ENCODE measurements at places on chromosomes 4 and X.

DNA sequence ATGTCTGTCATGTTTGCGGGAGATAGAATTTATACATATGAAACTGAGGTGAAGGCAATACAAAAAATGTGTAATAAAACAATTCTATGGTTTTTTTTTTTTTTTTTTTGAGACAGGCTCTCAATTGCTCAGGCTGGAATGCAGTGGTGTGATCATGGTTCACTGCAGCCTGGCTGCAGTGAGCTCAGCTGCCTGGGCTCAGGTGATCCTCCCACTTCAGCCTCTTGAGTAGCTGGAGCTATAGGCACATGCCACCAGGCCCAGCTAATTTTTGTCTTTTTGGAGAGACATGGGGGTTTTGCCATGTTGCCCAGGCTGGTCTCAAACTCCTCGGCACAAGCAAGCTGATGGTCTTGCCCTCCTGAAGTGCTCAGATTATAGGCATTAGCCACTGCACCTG lies 10.1 kb downstream of the RADX start:
- DNase-seq: no peak

DNA sequence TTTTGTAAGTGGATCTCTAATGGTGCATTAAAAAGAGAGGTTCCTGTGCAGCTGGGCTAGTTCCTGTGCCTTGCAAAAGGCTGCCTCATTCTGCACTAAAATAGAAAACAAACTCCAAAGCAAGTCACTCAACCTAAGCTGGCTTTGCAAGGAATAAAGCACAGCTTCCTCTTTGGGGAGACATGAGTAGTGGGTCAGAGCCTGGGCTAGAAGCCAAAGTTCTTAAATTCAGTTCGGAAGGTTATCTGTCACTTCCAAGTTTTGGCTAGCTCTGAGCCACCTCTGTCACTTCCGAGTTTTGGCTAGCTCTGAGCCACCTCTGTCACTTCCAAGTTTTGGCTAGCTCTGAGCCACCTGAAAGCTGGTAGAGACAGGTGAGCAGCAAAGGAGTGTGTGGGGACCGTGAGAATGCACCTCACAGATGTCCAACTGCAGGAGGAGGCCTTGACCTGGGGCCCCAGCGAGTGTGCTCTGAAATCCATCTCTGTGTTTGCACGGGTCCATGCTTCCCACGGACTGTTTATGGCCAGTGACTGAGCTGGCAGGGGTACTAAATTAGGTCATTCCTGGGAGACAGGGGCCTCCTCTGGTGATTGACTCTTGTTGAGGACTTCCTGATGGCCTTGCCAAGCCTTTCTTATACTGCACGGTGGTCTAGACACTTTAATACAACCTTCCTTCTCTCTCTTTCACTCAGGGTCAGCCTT lies 36.4 kb upstream of the MAMLD1 start:
- DNase-seq: no peak

DNA sequence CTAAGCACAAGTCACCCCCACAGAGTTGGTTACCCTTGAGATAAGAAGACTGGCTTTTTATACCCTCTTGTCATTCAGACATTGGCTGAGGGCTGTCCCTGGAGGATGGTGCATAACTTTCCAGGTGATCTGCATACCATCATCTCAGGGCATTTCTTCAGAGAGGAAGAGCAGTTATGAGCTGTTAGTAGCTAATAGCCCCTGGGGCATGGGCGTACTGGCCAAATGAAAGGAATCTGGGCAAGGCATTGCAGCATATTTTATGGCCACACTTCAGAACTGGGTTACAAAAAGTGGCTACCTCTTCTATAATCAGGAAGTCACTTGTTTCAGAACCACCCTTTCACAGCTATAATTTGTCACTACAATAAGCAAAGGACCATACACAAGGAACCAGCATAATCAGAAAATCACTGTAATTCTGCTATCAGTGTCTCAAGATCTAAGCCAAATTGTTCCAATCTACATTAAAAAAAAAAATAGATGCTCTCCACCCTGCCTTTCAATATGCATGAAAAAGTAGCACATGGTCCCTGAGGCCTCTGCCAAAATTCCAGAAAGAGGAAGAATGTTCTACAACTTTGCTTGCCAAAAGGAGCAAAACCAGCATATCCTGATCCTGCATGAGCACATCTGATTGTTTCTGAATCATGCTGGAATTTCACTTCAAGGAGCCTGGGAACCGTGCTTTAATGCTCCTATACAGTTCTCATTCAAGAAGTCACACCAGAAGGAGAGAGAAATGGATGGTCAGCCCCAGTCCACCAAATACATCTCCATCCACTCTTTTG lies 92.0 kb downstream of the TMEM144 start:
- no peak for DNase-seq

DNA sequence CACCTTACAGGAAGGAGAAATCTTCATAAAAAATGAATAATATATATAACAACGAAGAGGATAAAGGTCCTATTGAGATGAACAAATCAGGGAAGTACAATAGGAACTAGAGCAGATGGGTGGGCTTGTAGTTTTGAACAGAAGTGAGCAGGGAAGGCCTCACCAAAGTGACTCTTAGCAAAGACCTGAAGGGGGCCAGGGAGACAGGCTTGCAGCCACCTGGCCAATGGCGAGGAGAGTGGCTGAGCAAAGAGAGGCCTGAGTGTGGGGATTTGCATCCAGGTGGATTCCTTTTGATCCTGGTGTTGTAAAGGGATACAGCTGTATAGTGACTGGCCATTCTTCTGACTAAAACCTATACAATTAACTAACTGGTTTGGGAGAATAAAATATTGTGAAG lies 354.1 kb downstream of the CAMK2D start:
- no peak for DNase-seq

- DNase-seq: no peak
Observed at GRCh38 chr4:54568184-54568583, 89.6 kb upstream of the KIT start.

- DNase-seq: no peak
Observed at GRCh38 chr4:155667222-155667567, 547 bp downstream of the GUCY1A1 start.

DNA sequence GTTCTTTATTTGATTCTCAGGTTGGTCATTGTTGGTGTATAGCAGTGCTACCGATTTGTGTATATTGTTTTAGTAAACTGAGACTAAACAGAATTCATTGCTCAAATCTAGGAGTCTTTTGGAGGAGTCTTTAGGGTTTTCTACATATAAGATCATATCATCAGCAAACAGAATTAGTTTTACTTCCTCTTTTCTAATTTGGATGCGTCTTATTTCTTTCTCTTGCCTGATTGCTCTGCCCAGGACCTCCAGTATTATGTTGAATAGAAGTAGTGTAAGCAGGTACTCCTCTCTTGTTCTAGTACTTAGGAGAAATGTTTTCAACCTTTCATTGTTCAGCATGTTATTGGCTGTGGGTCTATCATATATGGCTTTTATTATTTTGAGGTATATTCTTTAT lies 92.6 kb downstream of the IQCM start:
- no peak for DNase-seq

- no peak for DNase-seq
Observed at GRCh38 chr4:173237152-173237551, 68.5 kb downstream of the GALNT7 start.

GRCh38 chrX:41922431-41923151 lies 763 bp downstream of the CASK start:
- no peak for DNase-seq

GRCh38 chr4:153023139-153023538 lies 87.0 kb downstream of the FHDC1 start:
- DNase-seq: no peak

- DNase-seq: no peak
Observed at GRCh38 chr4:150668824-150669223, 86.9 kb downstream of the MAB21L2 start.

DNA sequence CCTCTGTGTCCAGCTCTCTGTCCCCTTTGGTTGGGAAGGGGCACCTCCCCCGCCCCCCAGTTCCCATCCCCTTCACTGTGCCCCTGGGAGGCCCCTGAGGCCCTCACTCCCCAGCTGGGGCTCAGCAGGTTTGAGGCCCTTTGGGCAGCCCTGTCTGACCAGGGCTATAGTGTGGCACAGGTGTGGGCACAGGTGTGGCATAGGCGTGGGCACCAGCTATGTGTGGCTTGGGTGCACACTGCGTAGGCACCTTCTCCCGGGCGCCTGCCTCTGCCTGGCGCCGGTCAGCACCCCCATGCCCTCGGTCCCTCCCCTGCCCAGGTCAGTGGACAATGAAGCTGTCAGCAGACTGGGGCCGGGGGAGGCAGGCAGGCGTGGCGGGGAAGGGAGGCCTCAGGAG lies 7.5 kb upstream of the FGFR3 start:
- no peak for DNase-seq

DNA sequence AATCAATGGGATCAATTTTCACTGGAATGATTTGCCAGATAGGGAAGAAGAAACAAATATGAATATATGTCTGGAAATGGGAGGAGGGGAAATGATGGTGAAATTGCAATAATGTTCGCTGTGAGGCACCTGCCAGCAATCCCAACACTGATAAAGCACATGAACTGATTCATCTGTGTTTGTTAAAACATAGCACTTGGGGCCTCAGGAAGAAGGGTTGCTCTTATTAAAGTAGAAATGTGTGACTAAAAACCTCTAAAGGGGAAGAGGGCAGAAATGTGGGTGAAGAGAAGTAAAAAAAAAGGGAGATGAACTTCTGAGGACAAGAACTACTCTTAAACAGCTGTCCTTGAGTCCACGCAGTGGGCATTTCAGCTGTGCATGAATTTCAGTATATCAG lies 101.4 kb downstream of the C4orf51 start:
- no peak for DNase-seq

GRCh38 chr4:59704616-59705015 lies 1495.5 kb upstream of the ADGRL3 start:
- DNase-seq: no peak

DNA sequence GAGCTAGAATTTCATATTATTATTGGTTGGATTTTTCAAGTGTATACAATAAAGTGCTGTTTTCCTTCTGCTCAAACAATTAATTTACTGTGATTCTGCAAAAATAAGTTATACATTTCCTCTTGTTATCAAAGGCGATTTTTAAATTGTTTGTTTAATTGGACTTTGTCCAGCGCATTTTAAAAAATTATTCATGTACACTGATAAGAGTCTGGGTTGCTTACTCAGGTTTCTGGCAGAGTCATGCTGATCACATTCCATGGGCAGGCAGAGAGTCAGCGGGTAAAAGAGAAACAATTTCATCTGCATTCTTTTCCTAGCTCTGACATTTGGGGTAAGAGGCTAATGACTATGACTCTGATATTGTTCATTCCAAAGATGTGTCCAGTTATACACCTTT lies 8.9 kb downstream of the FAT4 start:
- DNase-seq: no peak

DNA sequence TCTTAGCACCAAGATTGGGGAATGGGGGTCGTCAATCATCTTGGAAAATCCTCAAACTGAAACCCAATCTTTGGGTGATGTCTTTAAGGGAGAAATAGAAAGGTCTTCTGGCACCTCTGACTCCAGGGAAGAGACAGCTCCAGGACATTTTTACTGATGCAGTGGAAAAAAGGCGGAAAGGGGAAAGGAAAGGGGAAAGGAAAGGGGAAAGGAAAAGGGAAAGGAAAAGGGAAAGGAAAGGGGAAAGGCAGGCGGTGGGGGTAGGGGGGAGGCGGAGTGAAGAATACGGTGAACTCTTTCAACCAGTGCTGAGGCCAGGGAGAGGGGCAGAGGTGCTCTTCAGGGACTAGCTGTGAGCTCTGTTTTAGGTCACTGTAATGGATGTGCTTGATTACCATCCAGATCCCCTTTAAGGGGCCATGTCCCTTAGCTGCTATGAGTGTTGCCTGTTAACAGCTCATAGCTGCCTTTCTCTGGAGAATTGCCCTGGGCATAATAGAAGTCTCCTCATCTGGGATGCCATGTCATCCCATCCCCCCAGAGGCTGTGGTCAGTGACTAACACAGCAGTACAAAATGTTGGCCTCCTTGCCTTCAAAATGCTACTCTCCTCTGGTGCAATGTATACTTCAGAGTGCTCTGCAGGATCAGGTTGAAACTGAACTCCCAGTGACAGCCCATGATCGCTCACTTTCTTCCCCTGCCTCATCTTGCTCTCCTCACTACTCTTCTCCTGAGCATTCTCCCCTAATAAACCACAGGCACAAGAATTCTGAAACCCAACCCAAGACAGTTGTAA lies 92.4 kb upstream of the AP1S2 start:
- DNase-seq: no peak

- no peak for DNase-seq
Observed at GRCh38 chrX:49117581-49117980, 6.0 kb downstream of the GPKOW start.

DNA sequence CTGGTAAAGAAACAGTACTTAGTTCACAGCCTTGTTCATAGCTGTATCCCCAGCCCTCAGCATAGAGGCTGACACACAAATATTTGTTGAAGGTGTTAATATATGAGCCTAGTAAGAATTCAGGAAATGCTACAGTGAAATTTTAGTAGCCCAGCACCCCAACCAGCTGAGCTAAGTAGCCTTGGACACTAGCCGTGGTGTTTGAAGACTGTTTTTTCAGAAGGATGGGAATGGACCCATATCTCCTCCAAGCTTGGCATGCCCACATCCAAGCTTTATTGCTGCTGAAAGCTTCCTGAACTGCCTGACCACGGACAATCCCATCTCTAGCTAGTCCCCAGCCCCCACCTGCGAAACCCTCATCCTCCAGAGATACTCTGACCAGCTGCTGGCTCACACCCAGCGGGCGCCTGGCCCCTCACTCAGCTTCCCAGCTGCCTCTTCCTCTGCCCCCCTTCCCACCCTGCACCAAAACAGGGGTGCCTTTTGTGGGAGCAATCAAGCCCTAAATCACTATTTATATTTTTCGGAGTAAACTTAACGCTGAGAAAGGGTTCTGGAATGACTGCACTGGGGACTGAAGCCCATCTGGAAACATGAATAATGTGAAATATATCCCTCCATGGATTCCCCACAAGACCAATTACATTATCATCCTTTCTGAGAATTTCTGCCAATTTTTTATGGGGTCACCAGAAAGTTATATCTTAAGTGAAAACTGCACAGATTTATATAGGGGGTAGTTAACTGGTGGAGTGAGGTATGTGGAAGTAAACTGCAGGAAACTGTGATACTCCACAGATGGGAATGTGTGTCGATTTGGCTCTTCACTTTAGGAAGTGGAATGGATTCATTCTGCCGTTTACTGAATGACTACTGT lies 41.1 kb upstream of the CBR4 start:
- no peak for DNase-seq

DNA sequence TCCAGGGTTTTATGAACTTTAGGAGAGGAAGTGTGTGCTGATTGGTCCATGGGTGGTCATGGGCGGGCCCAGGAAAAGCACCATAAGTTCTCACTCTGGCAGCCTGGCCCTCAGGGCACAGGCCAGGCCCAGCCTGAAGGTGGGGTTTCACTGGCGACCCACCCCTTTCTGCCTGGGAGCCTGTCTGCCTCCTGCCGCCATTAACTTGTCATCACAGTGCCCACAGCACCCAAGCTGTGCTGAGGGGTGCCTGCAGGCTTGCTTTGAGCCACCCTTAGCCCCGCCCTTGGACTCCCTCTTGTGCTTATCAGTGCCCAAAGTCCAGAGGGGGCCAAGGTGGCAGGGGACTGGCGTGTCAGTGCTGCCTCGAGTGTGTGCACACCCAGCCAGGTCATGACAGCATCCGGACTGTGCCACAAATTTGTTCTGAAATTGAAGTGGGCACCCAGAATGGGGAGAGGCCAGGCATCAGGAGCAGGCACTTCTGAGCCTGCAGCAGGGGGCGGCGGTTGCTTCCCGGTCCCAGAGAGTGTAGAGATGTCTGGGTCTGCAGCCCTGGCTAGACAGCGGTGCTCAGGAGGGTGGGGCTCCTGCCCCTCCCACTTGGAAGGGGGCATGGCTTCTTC lies 455.6 kb downstream of the TMA16 start:
- no peak for DNase-seq

Data from stimulated activated CD8-positive, alpha-beta memory T cell treated with anti-CD3 and anti-CD28 coated beads, Interleukin-4, amount 100 ng/mL, for 1 hour (primary cell).